ENCODE measurements at places on chromosomes 5 and 9.
A peak's percentile ranks its signal among the peaks of the same experiment; 100 is the strongest.

DNA sequence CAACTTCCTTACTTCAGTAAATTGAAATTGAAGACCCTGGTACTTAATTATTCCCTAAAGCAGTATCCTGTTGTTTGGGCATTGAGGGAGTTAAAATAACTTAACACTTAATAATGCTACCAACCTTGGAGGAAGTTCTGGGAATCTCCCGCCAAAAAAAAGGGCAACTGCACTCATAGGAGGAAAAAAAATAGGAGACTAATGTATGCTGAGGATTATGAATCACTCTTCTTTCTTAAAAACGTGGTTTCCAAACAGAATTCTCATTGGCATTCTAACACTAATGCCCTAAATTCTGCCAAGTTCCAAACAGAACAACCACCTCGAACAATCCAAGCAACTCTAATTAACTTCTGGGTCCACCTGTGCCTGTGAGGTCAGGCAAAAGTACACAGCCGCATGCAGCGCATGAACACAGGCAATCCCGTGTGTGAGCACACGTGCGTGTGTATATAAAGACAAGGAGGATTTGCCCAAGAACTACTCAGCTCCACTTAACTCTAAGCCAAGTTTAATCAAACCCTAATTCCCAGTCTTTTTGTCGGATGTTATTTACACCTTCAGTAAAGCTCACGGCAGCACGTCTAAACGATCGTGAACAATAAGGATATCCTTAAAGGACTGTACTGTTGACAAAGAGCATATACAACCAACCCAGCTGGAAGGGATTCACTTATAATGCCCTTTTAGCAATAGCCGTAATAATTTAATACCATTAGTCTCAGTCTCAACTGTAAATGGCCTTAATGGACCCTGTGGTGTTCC is 78.4 kb downstream of the EBF1 start:
- no peak for DNase-seq

DNA sequence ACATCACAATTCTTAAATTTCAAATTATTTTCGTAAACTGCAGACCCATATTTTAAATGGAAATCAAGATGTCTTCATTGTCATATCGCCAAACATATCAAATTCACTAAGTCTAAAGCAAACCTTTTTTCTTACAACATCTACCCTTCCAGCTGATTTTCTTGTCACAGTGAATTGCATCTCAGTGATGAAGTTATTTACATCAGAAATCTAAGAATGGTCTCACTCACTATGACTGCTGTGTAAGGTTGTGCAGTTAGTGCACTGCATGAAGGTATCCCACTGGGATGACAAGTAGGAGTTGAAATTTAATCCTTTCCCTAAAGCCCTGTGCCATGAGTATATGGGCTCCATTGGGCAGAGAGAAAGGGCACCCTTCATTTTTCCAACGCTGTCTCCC is 399.4 kb upstream of the ITGA1 start:
- no peak for DNase-seq

DNA sequence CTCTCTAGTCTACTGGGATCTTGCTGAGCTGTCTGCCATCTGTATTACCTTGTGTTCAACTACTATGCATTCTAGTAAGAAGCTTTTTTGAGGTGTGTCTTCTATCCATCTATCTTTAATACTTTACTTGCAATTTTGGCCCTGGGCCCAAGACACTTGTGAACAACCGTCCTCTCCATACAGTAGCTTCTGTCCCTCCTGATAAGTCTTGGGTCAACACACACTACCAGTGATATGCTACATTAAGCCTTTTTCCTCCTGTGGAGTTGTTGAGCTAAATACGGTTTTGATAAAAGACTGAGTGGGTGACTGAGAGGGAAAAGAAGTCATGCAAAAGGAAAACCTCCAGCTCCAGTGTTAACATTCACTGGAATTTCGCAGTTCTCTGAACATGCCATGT is 133.3 kb upstream of the PCA3 start:
- DNase-seq = no peak

- DNase-seq = no peak
These were observed 86.3 kb downstream of the ZNF618 start for GRCh38 chr9:113962396-113962795.

DNA sequence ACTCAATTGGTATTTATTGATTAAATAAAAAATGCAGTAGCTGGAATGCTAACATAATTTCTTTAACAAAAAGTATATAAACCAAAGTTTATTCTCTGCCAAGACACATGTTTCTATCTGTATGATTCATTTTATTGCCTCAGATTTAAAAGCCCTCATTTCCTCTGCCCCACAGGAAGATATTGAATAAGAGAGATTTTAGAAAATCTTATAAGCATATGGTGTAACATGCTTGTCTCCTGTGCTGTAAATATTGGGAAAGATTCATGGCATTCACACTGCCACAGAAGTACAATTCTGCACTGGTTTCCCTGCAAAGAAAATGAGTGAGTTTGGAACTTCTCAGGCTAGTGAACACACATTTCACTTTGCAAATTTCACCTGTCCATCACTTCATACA is 134.9 kb upstream of the FBXL7 start:
- peak; percentile 45 for DNase-seq

DNA sequence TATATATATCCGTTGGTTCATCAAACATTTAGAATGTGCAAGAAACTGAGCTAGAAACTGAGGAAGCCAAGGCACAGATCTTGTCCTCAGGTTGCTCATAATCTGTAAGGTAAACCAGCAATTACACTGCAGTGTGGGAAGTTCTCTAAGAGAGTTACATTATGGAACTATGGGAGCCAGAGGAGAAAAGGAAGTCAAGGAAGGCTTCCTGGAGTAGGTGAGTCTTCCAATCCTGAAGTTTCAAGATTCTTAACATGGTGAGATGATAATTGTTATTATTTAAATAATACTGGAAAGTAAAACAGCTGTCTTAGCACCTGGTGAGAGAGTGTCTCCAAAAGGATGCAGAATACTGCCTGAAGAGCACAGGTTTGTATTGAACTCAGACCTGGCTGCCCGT is 44.2 kb downstream of the PDE6A start:
- no peak for DNase-seq

- no peak for DNase-seq
These were observed 6.0 kb upstream of the TESK1 start for GRCh38 chr9:35598866-35599590.

- DNase-seq = no peak
These were observed 135.9 kb downstream of the GADD45G start for GRCh38 chr9:89740722-89741121.

- no peak for DNase-seq
These were observed at the start of gene NREP for GRCh38 chr5:111756581-111757354. TSS of gene NREP (minus strand) at chr5:111757194. CDS start at chr5:111755772, 1,422 bp downstream.

- DNase-seq = no peak
These were observed 1.6 kb upstream of the TGFBR1 start for GRCh38 chr9:99103054-99103895.

- DNase-seq = no peak
These were observed 54.2 kb downstream of the FNBP1 start for GRCh38 chr9:129988607-129989361.

GRCh38 chr9:96137671-96138429 is 164.1 kb downstream of the HSD17B3 start:
- no peak for DNase-seq

DNA sequence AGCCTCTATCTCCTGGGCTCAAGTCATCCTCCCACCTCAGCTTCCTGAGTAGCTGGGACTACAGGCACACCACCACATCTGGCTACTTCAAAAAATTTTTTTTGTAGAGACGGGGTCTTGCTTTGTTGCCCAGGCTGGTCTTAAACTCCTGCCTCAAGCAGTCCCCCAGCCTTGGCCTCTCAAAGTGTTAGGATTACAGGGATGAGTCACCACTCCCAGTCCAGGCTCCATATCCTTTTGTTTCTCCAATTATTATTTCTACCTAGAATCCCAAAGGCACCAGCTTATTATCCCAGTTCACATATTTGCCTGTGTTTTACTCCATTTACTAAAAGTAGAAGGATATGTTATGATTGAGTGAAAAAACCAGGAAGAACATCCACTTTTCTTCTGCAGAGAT is 84.9 kb downstream of the TEK start:
- no peak for DNase-seq

DNA sequence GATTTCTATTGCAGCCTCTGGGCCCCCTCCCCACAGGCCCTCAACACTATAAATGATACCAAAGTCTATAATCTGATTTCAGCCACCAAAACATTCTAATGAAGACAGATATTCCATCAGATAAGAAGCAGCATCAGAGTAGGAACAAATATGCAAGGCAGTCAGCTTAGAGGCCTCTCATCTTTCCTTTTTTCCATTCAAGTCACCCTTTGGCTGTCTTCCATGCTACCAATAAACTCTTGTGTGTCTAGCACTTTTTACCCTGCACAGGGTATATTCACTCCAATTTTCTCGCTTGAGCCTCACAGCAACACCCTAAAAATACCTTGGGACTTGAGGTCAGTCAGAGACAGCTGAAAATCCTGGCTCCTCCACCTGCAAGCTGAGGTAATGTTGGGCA is 193.7 kb downstream of the BRINP1 start:
- DNase-seq = no peak

GRCh38 chr9:98171176-98171925 is 21.1 kb downstream of the CORO2A start:
- no peak for DNase-seq

- no peak for DNase-seq
These were observed 58.4 kb downstream of the S1PR3 start for GRCh38 chr9:89049646-89050045.

DNA sequence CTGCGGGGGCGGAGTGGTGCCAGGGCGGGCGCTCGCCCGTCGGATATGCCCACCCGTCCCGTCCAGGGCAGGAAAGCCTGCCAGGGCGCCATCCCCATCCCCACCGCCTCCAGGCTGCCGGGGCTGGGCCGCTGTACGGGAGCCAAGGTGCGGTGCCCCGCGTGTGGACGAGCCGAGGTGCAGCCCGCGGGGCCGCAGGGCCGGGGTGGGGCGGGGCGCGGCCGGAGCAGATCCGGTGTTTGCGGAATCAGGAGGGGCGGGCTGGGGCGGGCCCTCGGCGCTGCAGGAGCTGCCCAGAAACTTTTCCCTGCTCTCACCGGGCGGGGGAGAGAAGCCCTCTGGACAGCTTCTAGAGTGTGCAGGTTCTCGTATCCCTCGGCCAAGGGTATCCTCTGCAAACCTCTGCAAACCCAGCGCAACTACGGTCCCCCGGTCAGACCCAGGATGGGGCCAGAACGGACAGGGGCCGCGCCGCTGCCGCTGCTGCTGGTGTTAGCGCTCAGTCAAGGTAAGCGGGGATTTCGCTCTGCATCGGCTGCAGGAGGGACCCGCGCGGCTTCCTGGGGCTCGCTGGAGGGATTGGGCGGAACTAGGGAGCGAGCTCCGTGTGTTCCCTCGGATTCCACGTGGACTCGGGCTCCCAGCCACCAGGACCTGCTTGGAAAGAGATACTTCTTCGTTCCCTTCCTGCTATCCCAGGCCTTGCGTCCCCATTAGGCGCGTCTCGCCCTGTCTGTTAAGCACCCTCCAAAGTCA is at the start of gene ITGA2:
ITGA2 (plus strand) TSS at position 328 of the 756 bp plus-strand sequence; CDS start at position 445, 117 bp downstream.
- no peak for DNase-seq

- no peak for DNase-seq
These were observed 34.7 kb upstream of the ADRB2 start for GRCh38 chr5:148791696-148792095.

DNA sequence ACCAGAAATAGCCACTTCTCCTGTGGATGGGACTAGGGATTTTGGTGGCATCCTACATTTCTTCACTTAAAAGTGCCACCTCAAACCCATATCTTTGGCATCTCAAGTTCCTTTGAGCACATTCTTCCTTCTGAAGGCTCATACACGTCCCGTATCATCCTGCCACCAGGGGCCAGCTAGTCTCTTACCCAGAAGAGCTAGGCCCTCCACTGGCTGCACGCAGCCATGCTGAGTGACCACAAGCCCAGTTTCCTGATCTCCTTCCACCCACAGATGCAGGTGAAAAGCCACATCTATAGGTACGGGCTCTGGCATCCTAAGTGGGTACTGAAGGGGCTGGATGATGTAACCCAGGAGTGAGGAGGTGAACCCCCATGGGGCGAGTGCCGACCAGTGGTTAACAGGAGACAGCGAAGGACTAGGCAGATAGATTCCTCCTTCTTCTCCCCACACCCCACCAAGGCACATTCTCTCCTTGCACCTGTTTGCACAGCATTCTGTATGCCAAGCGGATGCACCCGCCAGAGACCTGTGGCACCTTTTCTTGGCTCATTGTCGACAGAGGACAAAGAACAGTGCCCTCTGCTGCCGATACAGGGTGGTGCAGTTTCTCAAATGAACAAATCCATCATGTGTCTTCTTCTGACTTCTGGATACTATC is 14.4 kb upstream of the SCGB3A1 start:
- peak; percentile 13 for DNase-seq

DNA sequence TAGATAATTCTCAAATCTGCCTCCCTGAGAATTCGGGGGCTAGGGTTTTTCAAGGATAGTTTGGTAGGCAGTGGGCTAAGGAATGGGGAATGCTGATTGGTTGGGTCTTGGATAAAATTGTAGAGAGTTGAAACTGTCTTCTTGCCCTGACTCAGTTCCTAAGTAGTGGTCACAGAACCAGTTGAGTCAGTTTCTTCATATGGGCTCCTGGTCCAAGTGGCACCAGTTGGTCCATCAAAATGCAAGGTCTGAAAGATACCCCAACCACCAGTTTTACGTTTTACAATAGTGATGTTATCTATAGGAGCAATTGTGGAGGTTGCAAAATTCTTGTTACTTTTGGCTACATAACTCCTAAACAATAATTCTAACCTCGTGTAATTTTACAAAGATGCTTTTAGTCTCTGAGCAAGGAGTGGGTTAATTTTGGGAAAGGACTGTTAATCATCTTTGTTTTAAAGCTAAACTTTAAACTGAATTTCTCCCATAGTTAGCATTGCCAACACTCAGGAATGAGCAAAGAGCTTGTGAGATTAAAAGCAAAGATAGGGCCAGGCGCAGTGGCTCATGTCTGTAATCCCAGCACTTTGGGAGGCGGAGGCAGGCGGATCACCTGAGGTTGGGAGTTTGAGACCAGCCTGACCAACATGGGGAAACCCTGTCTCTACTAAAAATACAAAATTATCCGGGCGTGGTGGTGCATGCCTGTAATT is 7.7 kb downstream of the CDK7 start:
- DNase-seq = no peak

GRCh38 chr9:127116957-127117356 is 5.5 kb downstream of the ANGPTL2 start:
- no peak for DNase-seq

- no peak for DNase-seq
These were observed 23.6 kb upstream of the HMHB1 start for GRCh38 chr5:143788401-143788800.

DNA sequence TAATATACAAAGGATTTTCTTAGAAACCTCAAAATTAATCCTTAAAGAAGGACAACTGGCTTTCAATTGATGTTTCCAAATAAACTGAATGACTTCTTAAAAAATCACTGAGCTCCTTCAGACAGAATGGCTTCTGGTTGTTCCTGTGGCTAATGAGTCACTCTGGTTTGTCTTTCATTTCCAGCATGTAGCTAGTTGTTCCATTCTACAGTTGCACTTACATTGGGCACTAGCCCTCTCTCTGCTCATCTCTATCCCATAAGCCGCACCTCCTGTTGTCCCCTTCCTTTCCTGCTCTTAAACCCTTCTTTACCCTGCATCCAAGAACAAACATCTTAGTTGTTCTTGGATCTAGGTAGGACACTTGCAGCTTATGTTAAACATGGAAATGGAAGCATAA is 235.3 kb upstream of the HAPLN1 start:
- no peak for DNase-seq

Measured in HS-5 (cell line).